ENCODE measurements at places on chromosomes 7 and 10.

DNA sequence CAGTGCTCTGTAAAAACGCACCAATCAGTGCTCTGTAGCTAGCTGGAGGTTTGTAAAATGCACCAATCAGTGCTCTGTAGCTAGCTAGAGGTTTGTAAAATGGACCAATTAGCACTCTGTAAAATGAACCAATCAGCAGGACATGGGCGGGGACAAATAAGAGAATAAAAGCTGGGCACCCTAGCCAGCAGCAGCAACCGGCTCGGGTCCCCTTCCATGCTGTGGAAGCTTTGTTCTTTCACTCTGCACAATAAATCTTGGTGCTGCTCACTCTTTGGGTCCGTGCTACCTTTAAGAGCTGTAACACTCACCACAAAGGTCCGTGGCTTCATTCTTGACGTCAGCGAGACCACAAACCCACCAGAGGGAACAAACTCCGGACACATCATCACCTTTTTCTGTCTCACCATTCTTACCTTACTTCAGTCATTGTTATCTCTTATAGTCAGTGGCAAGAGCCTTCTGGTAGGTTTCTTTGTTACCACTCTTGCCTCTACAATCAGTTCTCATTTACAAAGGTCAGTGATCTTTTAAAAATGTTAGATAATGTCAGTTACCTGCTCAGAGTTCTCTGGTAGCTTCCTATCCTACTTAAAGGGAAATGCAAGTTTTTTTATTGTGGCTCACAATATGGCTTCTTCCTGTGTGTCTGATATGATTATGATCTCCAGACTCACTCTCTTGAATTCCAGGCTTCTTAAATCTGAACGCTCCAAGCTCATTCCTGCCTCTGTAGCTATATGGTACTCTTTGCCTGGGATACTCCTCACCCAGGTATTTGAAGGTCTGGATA is 4.5 kb downstream of the STAM start:
- peak; percentile 27 for DNase-seq

DNA sequence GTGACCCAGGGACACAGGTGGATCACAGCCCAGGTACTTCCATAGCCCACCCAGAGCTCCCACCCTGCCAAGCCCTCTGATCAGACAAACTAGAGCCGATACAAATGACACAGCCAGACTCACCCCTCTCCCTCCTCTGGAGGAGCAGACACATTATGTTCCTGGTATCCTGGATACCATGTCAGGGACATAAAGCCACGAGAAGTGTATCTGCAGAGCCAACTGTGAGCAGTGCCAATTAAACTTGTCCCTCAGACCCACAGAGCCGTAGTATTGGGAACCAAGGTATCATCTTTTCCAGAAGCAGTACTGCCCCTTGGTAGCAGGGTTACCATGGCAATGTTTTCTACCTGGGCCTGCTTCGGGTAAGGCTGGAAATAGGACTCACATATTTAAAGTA is 47.3 kb upstream of the CPXM2 start:
- DNase-seq = no peak

- DNase-seq = no peak
These were observed 102.1 kb downstream of the DOCK4 start for GRCh38 chr7:112104120-112104519.

- no peak for DNase-seq
These were observed 71.8 kb upstream of the MALRD1 start for GRCh38 chr10:18976696-18977251.

DNA sequence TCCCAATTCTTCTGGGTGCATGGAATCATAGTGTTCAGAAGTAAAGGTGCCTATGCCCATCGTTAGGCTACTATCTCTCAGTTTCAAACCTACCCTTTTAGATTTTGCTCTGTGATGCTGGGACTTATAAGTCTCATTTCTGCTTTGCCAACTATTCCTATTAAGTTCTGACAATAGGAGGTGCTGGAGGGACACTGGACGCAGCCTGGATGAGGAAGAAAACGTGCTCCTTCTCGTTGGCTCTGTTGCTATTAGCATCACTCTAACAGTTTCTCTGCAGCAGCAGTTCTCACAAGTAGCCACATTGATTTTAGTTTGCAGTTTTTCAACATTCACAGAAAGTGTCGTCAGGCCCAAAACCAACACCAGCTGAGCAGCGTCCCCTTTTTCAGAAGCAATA is 72.4 kb downstream of the ABCC2 start:
- no peak for DNase-seq

Data from naive B cell (primary cell).